ENCODE measurements at places on chromosomes 5 and 9.

DNA sequence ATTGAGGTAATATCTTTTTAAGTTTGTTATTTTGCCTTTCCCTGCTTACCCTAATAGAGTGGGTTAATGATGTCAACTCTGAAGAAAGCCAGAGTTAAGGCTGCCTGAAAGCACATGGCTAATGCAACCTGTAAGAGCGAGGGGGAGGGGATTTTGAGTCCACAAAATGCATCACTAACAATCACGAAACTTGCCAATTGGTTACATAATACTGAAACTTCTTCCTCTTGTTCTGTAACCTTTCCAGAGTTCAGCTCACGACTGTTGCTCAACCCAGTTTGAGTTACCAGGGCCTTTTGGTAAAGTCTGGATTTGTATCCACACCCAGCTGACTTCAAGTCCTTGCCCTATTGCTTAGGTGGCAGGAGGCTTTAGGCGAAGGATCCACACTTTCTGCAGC is 308.8 kb downstream of the EFNA5 start:
- no peak for DNase-seq

GRCh38 chr5:78747055-78747454 is 98.5 kb upstream of the LHFPL2 start:
- no peak for DNase-seq

DNA sequence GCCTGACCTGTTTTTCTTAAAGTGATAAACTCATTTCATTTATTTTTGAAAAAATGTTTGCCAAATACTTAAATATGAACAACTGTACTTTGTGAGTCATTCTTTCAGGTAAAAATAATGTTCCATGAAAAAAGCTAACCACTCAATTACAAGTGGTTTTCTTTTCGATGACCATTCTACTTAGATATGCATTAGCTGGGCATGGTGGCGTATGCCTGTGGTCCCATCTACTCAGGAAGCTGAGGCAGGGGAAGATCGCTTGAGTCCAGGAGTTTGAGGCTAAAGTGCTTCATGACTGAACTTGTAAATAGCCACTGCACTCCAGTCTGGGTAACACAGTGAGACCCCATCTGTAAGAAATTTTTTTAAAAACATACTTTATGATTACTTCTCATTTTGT is 4.0 kb upstream of the WDR70 start:
- DNase-seq: no peak

DNA sequence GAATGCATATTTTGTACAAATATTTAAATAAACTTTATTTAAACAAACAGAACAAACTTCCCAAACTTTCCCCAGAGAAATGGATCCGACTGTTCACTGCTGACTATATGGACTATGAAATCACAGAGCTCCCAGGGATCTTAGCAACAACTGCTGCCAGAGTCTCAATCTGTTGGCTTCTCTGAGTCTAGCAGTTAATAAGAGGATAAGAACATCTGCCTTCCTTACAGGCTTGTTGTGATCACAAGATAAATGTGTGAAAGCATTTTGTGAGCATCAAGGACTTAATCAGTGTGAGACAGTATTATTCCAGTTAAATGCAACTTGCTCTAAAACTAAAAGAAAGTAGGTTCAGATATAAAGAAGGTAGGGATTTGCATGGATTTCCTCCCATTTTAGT is 31.4 kb upstream of the MYOT start:
- no peak for DNase-seq

GRCh38 chr5:39624890-39625289 is 200.1 kb upstream of the DAB2 start:
- no peak for DNase-seq

DNA sequence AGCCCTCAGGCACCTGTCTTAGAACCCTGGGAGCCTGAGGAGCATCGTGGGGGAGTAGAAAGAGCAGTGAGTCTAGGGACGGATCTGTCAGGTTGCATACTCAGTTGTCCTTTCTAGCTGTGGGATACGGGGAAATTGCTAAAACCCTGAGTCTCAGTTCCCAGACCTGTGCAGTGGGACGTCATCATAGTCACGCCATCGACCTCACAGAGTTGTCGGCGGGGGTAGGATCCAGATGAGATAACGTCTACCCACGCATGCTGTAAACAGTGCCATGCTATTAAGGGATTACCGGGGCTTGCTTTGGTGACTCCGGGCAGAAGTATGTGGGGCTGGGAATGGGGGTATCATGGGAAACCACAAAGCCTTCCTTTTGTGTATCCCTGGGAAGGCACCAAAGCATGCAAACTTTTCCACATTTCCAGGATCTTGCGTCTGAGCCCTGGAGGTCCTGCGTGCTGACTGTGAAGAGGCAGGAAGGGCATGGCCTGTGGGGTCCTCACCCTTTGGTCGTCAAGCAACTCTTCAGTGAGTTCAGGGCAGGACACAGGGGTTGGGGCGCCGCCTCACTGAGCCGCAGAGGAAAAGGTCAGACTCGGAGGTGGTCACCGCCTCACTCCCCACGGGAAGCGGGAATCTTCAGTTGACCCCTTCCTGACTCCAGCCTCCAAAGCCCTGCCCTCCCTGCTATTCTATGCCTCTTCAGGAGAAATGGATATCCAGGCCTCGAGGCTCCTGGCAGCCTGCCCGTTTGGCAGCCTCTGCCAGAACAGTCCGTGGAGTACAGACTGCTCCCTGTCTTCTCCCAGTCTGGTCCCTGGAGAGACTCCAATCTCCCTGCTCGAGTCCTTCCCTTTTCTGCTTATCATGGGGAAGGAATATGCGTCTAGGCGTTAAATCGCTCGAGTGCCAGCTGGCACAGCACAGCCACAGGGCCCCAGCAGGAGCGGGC is 186.8 kb upstream of the KLF9 start:
- no peak for DNase-seq

- no peak for DNase-seq
Measured at GRCh38 chr9:27422279-27422834, 101.7 kb upstream of the IFNK start.

DNA sequence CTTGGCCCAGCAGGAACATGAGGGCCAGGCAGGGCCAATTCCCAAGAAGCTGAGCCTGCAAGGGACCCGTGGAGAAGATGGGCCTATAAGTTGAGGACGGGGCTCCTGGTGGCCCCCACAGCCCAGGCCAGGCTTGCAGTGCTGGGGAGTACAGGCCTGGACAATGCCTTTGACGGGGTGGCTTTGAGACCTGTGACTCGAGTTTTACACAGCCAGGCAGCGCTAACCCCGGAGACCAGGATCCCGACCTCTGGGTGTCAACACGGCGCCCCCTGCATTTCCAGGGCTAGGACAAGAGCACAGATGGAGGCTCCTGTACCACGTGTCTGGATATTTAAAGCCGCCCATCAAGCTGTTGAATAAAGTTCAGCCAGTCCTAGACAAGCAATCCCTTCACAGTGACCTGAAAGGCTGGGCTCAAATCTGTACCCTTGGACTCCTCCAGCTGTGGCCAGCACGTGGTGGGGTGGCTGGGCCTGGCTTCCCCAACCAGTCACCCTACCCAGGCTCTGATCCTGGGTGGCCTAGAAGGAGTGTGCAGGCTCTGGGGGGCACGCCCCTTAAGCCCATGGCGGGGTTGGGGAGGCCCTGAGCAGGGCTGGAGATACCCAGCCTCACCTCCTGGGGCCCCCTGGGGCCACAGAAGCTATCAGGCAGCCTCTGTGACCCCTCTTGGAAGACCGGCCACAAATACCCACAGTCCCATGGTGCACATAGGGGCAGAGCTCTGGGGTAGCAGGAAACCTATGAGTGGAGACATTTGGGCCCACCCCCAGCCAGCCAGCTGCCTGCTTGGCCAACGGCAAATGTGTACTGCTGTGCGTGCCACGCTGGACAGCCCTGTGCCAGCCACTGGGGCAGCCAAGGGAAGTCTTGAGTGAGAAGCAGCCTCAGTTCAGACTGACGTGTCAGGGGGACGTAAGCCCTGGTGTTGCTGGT is 88.7 kb downstream of the NTNG2 start:
- no peak for DNase-seq

DNA sequence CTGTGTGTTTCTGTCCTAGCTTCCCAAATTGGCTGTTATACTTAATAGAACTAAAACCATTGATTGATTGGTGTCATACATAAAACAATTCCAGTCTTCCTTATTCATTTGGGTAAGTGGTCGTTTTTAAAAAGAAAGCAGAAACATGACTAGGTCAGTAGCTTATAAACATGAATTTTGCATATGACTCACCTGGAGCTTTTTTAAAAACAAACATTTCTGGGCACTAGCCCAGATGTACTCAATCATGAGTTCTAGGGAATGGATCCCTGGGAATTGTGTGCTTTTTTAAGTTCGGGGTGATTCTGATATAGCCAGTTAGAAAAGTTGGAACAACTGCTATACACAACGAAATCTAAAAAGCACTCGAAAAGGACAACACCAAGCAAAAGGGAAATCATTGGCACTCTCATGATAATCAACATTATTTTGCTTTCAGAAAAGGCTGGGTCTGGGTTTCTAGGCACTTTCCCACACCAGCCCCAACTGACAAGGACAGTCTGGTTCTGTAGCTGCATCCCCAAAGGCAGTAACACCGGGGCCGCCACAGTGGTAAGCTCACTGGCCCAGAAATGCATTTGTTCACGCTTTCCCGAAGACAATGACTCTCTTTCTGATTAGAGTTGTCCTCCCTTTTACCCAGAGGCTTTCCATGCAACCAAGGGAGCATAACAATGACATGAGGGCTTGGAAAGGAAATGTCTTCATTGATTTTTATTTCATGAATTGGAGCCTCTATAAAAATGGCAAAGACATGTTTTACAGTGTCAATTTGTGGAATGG is 664.9 kb upstream of the WWC1 start:
- DNase-seq: no peak

GRCh38 chr5:42886635-42887034 is 74.9 kb upstream of the SELENOP start:
- no peak for DNase-seq

DNA sequence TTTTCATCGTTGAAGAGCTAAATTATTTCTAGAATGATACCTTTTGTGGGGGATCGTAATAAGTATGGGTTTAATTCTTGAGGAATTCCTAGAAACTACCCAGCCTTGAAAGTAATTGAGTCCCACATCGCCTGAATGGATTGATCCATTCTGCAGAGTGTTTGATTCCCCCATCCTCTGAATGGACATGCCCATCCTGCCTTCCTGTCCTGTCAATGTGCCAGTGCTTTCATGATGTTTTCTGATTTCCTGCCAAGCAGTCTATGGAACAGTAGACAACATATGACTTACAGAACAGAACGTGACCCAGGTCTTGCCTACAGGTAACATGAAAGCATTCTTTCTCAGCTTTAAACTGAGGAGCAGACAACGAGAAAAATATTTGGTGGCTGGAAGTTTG is 319.2 kb downstream of the DRD1 start:
- DNase-seq: no peak

GRCh38 chr9:93129691-93130500 is 4.2 kb downstream of the NINJ1 start:
- no peak for DNase-seq

DNA sequence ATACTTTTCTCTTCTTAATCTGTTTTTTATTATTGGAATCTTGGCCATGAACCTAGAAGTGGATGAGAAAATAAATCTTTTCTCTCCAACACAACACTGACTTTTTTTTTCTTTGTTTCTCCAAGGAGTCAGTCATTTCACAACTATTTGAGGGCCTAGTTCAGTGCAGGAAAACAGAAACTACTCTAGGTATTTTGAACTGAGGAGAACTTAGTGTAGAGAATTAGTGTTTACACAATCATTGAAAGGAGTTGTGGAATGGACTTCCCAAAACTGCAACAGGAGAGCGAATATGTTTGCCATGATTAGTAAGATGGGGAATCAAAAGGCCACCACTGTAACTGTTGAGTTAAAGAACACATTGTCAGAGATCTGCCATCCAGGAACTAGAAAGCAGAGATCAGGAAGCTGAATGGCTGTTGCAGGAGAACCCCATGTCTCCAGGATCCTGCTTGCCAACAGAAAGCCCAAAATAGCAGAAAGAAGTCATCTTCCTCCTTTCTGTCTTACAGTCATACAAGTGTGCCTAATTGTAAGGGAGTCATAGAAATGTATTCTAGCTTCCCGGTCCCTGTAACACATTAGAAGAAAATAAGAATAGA is 20.3 kb upstream of the PCDH1 start:
- DNase-seq: no peak

DNA sequence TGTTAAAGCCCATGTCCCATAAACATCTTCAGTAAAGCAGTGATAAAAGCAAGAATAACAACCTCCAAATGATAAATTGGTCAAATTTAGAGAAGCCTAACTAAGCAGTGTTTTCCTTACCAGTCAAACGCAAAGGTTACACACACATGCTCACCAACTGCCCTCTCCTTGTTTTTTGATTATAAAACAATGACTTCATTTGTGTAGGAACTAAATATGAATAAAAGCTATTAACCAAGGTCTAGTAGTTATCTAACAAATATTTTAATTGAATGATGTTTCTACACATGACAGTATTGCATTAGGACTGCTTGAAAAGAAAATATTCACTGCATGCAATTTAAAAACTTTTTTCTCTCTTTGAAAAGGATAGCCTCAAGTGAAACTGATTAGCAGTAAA is 36.7 kb downstream of the PCA3 start:
- no peak for DNase-seq

- no peak for DNase-seq
Measured at GRCh38 chr9:37602817-37603216, 10.4 kb upstream of the TOMM5 start.

- DNase-seq: no peak
Measured at GRCh38 chr9:336039-336438, 121.4 kb downstream of the DOCK8 start.

- DNase-seq: no peak
Measured at GRCh38 chr5:73234204-73234555, 61.2 kb downstream of the TMEM174 start.

- DNase-seq: no peak
Measured at GRCh38 chr5:170403675-170404074, 14.5 kb upstream of the KCNMB1 start.

- DNase-seq: no peak
Measured at GRCh38 chr9:74125941-74126340, 371.2 kb upstream of the RORB start.

GRCh38 chr5:73684691-73685090 is 58.7 kb downstream of the ARHGEF28 start:
- no peak for DNase-seq

DNA sequence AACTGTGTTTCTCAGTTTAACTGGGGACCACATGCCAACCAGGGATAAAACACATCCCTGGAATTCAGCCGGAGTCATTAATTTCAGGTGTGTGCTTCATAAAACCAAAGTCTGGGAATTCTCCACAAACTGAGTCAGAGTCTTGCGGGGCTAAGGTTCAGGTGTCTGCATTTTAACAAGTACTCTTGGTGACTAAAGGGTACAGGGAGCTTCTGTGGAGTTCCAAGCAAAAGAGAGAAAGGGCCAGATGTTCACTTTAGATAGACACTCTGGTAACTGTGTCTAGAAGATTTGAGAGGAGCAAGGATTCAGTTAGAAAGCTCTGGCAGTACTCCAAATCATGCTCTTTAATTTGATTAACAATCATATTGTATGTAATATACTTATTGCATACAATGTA is 4.0 kb downstream of the NADK2 start:
- no peak for DNase-seq
